Activated T-helper 1 cell treated with Interleukin-2 at 50 U/mL for 16 hours (primary cell): ENCODE measurements at places on chromosomes 4 and X.

- DNase-seq, result no peak
Observed at GRCh38 chr4:72446353-72447055, 122.5 kb downstream of the ADAMTS3 start.

DNA sequence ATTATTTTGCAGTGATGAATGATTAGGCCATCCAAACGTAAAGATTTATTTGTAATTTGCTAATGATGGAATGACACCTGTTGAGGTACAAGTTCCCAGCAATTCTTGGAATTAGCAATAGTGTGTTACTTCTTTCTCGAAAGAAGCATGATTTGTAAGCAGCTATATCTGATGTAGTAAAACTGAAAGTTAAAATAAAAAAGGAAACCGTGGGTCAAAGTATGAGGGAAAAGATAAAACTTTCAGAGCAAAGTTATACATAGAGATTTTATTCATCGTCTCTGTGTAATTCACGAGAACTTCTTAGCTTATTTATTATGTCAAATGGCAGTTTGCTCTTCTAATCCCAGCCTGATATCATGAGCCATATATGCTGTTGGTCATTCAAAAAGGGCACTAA lies 59.0 kb downstream of the NFKB1 start:
- DNase-seq, result no peak

GRCh38 chr4:52864793-52865192 lies 2.7 kb downstream of the RASL11B start:
- no peak for DNase-seq

GRCh38 chr4:129488427-129488826 lies 392.5 kb downstream of the C4orf33 start:
- no peak for DNase-seq

- DNase-seq, result no peak
Observed at GRCh38 chrX:150977411-150978162, 5.5 kb upstream of the HMGB3 start.

- no peak for DNase-seq
Observed at GRCh38 chrX:42715701-42716262, 62.2 kb downstream of the PPP1R2C start.

- DNase-seq, result no peak
Observed at GRCh38 chrX:19334945-19335626, 8.6 kb upstream of the PDHA1 start.

- no peak for DNase-seq
Observed at GRCh38 chr4:96016634-96017299, 176.9 kb downstream of the PDHA2 start.

GRCh38 chrX:126238220-126238619 lies 72.1 kb upstream of the DCAF12L2 start:
- DNase-seq, result no peak

GRCh38 chrX:21153503-21153902 lies 220.7 kb upstream of the CNKSR2 start:
- no peak for DNase-seq

GRCh38 chr4:15868111-15868510 lies 70.4 kb downstream of the FGFBP1 start:
- DNase-seq, result no peak

DNA sequence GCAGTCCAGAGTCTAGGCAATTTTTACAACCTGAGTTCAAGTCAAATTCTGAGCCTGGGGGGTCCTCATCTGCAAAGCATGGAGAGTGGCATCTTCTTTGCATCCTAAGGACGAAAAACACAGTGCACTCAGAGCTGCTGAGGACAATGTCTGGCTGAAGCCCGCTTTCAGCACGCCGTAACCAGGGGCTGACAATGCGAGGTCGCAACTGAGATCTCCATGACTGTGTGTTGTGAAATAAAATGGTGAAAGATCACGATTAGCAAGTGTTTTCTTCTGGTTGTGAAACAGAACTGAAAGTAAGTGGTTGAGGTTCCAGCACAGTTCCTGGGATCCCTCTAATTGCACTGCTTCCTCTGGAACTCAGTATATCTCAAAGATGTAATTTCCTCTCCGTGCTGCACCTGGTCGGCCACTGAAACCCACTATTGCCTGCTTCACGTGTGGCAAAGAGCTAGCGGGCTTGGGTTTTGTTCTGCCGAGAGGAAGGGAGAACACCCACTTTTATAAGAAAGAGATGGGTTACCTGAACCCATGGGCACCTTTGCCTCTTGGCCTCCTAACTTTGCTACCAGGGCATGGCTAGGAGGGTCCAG lies 7.7 kb upstream of the F11 start:
- no peak for DNase-seq

DNA sequence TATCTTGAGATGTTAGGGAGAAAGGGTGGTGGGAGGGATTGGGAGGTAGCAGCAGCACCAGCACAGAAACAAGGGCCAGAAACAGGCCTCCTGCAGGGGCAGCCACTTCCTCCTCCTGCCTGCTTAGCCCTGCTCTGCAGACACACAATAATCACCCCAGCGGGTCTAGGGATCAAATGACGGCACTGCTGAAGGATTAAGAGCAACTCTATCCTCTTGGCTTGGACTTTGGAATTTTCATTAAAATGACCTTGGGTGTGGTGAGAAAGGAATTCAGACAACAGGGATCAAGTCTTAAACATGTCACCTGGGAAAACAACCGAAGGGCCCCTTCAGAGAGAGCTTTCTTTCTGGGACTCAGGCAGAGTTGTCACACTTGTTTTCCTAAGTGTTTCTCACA lies 353.4 kb downstream of the SPRY1 start:
- DNase-seq, result no peak
